ENCODE measurements at places on chromosomes 5 and 9.

- no peak for DNase-seq
Observed at GRCh38 chr5:135190416-135191083, 156.5 kb upstream of the PITX1 start.

DNA sequence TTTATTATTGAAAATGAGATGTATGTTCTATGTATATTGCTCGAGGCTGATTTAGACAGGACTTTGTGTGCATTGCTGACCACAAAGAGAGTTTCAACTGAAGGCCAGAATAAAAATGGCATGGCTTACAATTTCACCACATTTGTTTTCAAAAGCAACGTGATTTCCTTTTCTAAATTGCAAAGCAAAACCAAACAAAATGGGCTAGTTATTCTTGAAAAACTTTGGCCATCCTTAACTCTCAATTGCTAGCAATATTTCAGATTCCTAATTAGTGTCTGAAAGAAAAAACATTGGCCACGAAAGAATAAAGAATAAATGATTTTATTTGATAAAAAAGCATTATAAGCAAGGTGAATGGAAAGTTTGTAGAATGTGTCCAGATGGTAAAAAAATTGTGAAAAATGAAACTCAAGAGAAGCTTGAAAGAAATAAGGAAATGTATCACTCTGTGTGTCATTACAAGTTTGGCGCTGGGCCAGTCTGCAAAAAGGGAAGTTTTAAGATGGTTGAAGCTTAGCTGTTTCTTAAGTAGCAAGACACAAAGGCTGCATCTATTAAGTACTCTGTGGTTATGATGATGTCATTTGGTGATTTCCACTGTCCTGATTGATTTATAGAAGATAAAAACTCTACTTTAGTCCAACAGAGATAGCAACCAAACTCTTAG lies 89.2 kb upstream of the PRLR start:
- DNase-seq: peak; percentile 50

GRCh38 chr5:79973511-79973910 lies 17.6 kb downstream of the MTX3 start:
- no peak for DNase-seq

GRCh38 chr9:89679016-89679415 lies 74.2 kb downstream of the GADD45G start:
- DNase-seq: no peak

GRCh38 chr9:95434116-95435073 lies 82.4 kb downstream of the PTCH1 start:
- DNase-seq: no peak

DNA sequence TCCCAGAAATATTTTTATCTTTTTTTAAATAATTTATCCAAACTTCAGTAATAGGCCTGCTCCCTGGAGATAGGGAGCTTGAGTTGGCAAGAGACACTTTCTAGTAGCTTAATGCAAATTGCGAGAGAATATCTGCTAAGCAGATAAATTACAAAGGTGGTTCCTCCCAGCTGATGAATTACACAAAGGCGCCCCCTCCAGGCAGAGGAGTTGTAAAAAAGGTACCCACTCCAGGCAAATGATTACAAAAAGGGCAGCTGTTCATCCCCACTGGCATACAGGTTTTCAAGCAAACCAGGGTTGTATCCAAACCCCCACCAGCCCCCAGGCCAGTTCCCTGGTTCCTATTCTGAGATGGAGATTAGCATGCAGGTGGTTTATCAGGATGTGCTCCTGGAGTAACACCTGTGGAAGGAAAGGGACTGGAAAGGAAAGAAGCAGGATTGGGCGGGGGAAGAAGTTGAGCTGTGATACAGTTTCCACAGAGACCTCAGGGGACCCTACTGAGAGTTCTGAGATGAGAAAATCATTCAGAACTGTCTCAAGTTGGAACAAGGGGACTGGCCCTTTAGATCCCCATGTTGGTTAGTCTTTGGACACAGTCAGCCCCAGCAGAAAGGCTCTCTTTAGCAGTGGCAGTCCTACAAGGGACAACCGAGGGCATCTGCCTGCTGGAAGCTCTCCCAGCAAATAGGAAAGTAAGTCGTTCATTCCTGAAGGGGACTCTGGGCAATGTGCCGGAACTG lies 25.5 kb downstream of the ESM1 start:
- peak; percentile 12 for DNase-seq

DNA sequence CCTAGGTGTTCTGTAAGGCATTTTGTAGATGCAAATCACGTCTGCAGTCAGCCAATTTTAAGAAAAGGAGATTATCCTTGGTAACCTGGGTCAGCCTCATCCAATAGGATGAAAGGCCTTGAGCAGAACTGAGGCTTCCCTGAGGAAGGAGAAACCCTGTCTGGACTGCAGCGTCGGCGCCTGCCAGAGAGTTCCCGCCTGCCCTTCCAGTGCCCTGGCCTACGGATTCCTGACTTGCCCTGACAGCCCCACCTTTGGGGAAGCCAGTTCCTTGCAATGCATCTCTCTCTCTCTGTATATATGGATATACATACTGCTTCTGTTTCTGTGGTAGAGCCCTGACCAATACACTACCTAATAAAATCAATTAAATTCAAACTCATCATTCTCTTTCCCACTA lies 66.2 kb upstream of the RUFY1 start:
- no peak for DNase-seq

GRCh38 chr5:135211083-135211790 lies 177.2 kb upstream of the PITX1 start:
- DNase-seq: peak; percentile 37

DNA sequence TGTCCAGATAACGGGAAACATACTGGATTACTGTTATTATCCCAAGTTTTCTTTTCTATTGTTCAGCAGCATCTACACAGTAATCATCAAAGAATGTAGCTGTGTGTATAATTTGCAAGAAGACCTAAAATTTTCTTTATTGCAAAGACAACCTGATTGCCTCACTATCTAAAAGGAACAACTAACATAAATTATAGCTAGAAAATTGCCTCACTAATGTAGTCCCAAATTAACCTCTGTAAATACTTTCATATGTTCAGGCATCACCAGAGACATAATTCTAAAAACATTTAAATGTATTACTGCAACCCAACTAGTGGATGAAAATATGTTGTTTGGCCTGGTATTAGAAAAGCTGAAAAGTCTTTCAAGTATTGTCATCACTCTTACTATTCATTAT lies 275.4 kb downstream of the CDH12 start:
- no peak for DNase-seq

All from fibroblast of skin of back (primary cell).